ENCODE measurements at places on chromosomes 4 and X. TPM values are rescaled to one million over a fixed set of nuclear protein-coding genes. Genes with fewer than 3 reads are reported as not detected.

The KCTD8 gene
- total RNA-seq = 1.1 TPM

The PLP2 gene
- 8.7 TPM for total RNA-seq

The TACC3 gene
- 3.2 TPM for total RNA-seq

The RNF212 gene
- total RNA-seq = 6.9 TPM

The SLC7A11 gene
- total RNA-seq = 21.8 TPM

The ADH7 gene
- not detected for total RNA-seq

The PNMA3 gene
- under 0.01 TPM for total RNA-seq

The TMEM255A gene
- not detected for total RNA-seq

The TRIM75 gene
- total RNA-seq = not detected

The MAGED4 gene
- 14.7 TPM for total RNA-seq

The ETDA gene
- not detected for total RNA-seq

The STBD1 gene
- 3.6 TPM for total RNA-seq

The BRCC3 gene
- total RNA-seq = 17.4 TPM

The RNF128 gene
- total RNA-seq = 12.6 TPM

The FRMD7 gene
- not detected for total RNA-seq

The MBNL3 gene
- total RNA-seq = 10.2 TPM

The CLNK gene
- not detected for total RNA-seq

The MAGEC1 gene
- not detected for total RNA-seq

The MAGEA12 gene
- total RNA-seq = not detected

The MGARP gene
- total RNA-seq = 56.9 TPM

The TRPC5OS gene
- total RNA-seq = not detected
